ENCODE measurements at places on chromosomes 6 and 20.

GRCh38 chr6:98831057-98831958 is 3.1 kb upstream of the POU3F2 start:
- DNase-seq, result no peak

GRCh38 chr6:21082091-21082490 is 511.5 kb upstream of the SOX4 start:
- DNase-seq, result no peak

DNA sequence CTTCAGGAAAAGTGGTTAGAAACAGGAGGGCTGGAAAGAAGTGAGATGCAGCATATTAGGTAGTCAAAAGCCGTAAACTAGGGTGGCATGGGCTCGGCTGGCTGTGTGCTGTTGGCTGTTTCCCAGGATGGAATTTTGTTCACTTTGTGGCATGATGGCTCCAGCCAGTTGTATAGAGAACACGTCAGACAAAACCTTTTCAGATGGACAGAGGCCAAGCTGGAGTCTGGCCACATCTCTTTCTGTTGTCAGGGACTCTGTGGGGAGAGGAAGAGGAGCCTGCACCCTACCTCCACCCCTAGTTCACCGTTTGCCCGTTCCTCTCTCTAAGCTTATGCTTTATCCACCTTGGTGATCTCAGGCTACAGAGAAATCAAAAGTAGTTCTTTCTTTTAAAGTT is 22.0 kb downstream of the C6orf89 start:
- DNase-seq, result no peak

DNA sequence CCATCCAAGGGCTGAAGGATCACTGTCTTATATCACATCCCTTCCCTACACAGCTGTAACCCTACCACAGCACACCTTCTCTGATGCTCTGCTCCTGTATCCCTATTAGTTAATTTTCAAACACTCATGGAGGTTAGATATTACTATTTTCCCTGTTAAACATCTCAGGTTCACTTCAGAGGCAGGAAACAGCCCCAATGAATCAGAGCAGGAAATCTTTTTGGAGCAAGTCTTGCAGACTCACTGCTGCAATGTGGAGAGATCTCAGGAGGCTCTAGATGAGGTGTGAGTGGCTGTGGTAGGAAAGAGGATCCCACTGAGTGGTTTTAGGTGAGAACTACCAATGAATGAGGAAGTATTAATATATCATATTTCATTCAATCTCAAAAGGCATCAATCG is 19.7 kb upstream of the HTR1B start:
- DNase-seq, result no peak

DNA sequence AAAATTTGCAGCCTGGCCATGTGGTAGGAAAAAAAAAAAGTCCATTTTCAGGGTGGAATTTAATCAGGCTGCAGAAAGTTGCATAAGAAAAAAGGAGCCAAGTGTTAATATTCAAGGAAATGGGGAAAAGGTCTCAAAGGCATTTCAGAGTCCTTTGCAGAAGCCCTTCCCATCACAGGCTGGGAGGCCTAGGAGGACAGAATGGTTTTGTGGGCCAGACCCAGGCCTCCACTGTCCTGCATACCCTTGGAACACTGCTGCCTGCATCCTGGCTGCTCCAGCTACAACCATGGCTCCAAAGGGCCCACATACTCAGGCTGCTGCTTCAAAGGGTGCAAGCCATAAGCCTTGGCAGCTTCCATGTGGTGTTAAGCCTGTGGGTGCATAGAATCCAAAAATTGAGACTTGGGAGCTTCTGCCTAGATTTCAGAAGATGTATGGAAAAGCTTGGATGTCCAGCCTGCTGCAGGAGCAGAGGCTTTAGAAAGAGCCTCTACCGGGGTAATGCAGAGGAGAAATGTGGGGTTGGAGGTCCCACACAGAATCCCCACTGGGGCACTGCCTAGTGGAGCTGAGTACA is 239.0 kb upstream of the STXBP5 start:
- no peak for DNase-seq

DNA sequence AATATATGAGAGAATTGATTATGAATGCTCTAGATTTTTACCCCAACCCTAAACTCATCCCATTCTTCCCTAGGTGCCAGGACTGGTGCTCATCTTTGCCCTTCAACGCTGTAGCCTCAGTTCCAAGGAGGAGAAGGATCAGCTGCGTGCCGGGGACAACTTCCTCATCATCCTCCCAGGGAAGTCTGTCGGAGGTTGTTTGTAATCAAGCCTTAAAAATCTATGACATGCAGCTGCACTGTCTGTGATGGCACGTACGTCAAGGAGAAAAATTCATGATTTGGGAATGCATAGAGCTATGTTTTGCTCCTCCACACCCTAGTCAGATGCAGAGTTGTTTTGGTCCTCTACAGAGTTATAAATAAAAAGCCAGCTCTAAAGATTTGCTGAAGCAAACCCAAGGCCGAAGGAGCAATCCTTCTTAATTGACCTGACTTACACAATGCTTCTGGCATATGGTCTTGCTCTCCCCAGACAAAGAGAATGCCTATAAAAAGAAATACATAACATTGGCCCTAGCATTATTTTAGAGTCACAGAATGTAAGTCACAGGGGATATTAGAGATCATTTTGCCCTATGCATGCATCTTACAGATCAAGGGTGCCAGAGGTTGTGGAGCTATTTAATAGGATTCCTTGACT is 244.2 kb downstream of the HIVEP2 start:
- no peak for DNase-seq

DNA sequence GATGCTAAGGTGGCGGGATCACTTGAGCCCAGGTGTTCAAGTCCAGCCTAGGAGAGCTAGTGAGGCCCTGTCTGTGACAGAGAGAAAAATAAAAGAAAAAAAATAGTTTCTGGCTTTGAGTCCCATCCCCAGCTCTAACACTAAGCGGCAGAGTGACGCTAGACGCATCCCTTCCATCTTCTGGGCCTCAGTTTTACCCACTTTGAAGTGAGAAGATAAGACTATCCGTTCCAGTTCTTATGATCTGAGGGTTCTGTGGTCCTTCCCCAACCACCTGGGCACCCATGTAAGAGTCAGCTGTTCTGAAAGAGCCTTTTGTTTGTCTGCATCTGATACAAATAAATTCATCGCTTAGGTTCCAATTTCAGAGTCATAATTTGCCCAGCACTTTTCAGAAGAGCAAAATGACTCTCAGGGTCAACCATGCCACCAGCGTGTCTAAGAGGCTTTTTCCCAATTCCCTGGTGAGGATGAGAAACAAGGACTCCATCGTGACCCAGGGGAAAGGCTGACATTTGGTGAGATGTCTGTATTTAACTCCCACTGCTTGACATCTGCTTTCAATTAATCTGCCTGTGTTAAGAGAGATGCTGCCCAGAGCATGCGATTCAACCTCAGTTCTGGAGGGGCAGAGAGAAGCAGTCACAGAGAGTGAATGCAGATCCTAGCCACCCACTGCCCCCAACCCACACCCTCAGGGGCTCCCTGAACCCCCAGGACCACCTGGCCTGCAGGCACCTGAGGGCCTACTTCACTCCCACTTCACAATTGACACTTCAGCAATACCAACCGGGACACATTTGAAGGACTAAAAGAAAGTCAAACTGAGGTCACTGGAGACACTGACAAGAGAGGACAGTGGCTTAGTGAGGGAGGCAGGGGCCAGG is 131.6 kb upstream of the TOP1 start:
- no peak for DNase-seq

- DNase-seq, result no peak
Observed at GRCh38 chr6:17656644-17657043, 50.1 kb downstream of the NUP153 start.

DNA sequence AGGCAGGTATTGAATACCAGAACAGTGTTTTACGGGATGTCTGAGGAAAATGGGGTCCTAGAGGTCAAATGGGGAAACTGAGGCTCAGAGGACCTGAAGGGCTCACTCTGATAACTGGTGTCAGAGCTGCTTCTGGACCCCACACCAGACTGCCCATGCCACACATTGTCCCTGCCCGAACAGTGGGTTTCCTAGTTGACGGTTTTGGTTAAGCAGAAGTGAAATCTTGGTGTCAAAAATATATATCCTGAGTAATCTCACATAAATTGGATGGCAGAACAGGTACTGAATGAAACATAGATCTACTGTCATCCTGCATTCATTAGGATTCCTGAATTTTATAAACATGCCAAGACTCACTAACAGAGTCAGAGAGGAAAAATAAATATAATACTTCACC is 16.3 kb downstream of the NOX3 start:
- no peak for DNase-seq

- no peak for DNase-seq
Observed at GRCh38 chr6:162485464-162485863, 242.1 kb downstream of the PRKN start.
